ENCODE measurements at places on chromosomes 1 and 21. TPM values are rescaled to one million over a fixed set of nuclear protein-coding genes. Genes with fewer than 3 reads are reported as not detected.

DNA sequence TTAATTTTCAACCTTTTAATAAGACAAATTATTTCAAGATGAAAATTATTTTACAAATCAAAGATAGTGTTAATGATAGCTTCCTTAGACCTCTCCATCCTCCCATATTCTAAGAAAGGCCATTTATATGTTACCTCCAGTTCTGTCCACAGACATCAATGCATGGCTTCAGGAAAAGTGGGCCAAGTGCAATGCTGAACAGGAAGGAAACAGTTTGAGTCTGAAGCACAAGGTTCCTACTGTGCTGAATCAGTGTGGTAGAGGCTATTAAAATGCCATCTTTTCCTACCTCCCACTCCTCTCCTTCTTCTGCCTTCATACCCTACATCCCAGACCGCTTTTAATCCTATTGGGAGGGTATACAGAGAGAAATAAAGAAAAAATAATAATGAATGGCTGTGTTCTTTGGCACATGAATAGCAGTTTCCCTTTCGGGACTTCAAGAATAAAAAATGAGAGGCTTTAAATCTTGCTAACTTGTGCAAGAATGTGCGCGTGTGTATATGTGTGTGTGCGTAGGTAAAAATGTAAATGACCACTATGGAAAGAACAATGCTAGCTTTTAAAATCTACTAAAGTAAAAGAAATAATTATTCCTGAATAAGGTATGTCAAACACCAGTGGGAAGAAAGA is 62.6 kb upstream of the C1orf105 start:
- no peak for DNase-seq

SPATA46 gene
- not detected for polyA plus RNA-seq

GRCh38 chr1:152479792-152480595 is 30.6 kb upstream of the LCE5A start:
- DNase-seq: no peak

PPFIA4 gene
- polyA plus RNA-seq: 0.21 TPM

- DNase-seq: no peak
These were observed 247.9 kb downstream of the FGGY start for GRCh38 chr1:59544615-59545293.

DNA sequence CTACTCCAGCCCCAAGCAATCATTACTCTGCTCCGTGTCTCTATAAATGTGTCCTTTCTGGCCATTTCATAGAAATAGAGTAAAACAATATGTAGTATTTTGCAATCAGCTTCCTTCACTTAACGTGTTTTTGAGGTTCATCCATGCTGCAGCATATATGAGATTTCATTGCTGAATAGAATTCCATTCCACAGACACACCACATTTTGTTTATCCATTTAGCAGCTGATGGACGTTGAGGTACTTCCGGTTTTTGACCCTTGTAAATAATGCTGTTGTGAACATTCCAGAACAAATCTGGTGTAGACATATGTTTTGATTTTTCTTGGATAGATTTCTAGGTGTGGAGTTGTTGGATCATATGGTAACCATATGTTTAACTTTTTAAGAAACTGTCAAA is 30.7 kb downstream of the ADAM30 start:
- DNase-seq: no peak
